Hematopoietic multipotent progenitor cell (in vitro differentiated cells): ENCODE measurements at places on chromosomes 1 and 21.

GRCh38 chr1:91725989-91726721, 159.8 kb downstream of the TGFBR3 start:
- no peak for DNase-seq

DNA sequence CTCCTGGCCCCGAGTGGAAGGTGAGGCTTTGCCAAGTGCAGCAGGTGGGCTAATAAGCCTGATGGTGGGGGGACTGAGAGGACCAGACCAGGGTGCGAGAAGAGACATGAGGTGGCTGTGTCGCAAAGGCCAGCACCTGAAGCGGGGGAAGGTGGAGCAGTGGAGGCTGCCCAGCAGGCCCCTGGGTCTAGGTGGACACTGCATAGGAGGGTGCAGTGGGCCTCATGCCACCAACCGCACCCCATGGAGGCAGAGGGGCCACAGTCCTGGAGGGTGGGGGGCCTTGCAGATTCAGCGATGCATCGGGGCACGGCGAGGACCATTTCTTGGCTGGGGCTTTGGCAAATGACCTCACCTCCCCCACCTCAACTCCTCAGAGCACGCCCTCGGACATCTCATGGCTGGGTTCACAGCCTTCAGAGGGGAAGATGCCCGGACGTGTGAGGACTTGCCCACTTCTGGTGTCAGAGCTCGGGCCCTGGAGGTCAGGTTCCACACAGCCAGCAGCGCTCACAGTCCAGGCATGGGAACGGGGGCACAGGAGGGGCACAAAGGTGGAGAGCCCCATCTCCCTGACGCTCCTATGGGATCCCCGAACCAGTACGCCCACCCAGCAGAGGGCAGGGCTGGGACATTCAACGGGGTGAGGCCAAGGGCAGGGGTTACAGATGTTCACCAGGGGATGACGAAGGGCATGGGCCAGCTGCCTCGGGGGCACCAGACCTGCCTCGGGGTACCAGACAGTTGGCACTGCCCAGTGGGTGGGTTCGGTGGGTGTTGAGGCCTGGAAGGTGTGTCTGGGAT, 35.4 kb downstream of the UBE2G2 start:
- DNase-seq: no peak

DNA sequence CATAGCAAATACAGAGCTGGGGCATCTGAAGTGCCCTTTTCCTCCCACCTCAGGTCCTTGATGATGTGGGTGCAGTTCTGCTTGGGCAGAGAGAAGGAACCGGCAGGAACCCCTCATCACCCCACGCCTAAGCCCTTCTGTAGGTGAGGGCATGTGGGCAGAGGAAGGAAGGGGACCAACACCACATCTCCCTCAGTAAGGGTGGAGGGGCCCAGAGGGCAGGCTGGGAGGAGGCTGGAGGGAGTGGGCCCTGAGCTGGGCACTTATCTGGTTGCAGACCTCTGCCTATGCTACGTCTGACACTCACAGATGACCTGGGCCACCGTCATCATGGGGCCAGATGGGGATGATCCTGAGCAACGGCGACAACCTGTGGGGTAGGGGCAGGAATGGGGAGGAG, 11.0 kb downstream of the ZNF687 start:
- no peak for DNase-seq

DNA sequence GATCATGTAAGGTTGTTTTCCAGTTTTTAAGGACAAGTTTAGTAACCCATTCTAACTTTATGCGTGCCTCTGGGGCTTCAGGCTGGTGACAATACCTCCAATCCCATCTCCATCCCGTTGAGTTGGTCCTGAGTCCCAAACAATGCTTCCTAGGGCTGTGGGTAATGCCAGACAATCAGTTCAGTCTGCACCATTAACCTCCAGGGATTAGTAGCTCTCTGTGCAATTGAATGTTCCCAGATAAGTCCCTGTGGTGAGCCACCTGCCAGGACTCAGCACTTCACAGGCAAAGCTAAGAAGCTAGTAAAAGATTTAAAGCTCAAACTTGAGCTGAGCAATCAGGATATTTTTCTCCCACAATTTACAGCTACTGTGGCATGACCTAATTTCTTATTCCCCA, 462.2 kb upstream of the PTBP2 start:
- DNase-seq: no peak

DNA sequence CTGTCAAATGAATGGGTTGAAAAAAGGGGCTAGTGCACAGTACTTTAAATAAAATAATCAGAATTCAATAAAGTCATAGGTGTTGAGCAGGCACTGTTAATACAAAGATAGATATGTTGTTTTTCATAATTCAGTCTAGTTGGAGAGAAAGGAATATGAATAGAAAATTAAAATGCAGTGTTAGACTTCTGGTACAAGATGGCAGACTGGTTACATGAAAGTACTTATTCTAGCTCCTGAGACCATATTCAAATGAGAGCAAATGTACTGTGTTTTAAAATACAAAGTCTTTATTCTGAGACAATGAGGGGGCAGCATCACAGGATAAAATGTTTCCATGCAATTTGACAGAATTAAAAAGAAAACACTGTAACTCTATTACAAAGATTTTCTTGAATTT, 542.1 kb downstream of the COL11A1 start:
- no peak for DNase-seq
